Stimulated activated CD4-positive, alpha-beta T cell treated with anti-CD3 and anti-CD28 coated beads, Interleukin-15, amount 100 ng/mL, for 1 hour (primary cell): ENCODE measurements at places on chromosomes 6 and 20.
A peak's percentile ranks its signal among the peaks of the same experiment; 100 is the strongest.

GRCh38 chr6:161210857-161211256 lies 63.0 kb downstream of the AGPAT4 start:
- DNase-seq = no peak

GRCh38 chr6:2231438-2231837 lies 14.0 kb downstream of the GMDS start:
- no peak for DNase-seq

GRCh38 chr6:95569560-95569959 lies 7.8 kb upstream of the MANEA start:
- DNase-seq = no peak

DNA sequence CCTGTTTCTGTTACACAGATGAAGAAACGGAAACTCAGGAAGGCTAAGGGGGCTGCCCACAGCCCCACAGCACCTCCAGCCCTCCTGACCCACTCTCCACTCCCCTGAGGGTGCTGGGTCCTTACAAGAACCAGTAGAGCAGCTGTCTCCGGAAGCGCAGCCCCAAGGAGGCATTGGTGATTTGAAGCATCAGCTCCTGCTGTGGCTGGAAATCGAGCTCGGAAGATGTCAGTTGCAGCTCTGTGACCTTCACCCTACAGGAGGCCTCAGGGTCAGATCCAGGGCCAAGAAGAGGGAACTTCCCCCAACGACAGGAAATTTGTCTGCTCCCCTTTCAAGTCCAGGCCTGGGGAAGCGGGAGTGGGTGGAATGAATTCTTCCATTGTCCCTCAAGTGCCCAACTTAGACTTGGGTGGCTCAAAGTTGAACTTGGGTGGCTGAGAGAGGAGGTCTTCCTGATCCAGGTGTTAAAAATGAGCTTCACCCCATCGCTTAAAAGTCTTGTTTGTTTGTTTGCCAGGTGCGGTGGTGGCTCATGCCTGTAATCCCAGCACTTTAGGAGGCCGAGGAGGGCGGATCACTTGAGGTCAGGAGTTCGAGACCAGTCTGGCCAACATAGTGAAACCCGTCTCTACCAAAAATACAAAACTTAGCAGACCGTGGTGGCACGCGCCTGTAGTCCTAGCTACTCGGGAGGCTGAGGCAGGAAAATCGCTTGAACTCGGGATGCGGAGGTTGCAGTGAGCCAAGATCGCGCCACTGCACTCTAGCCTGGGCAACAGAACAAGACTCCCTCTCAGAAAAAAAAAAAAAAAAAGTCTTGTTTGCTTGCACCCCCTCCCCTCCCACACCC lies 1.9 kb downstream of the PLTP start:
- no peak for DNase-seq

GRCh38 chr20:430091-430999 lies 22.2 kb downstream of the RBCK1 start:
- DNase-seq = no peak

DNA sequence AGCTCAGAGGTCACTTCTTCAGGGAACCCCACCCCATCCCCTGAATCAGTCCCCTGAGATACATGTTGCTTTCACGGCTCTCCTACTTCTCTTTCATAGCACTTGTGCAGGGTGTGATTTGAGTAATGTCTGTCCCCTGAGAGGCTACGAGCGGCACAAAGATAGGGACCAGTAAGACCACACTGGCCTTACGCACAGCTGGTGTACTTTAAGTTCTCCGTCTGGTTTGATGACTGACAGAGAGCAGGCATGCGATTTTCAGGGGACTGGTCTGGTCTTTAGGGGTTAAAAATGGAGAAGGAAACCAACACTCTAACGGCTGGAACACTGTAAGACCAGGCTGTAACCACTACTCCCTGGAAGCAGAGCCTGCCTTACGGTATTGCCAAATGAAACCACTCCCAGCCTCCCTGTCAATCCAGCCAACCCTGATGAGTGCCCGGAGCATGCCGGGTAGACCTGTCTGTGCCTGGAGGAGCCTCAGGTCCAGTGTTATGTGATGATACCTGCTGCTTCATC lies 47.1 kb downstream of the ELMO2 start:
- no peak for DNase-seq

DNA sequence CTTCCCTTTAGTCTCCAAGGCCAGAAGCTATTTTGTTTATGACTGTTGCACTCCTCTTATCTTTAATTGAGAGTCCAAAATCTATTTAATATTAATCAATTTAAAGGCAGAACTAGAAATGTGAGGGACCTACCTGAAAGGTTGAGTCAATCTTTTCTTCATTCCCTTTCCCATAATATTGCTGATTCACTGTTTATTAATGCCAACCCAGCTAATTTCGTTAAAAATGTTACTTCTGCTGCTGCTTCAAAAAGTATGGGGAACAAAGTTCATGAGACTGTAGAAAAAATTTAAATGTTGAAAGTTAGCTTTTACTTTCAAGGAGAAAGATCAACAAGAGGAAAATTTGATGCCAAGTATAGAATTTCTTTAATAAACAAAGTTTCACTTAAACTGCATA lies 365.3 kb downstream of the TENT5A start:
- no peak for DNase-seq

- no peak for DNase-seq
Measured at GRCh38 chr6:36118550-36119107, 11.7 kb upstream of the MAPK13 start.

GRCh38 chr20:63576311-63576710 lies 2.3 kb upstream of the HELZ2 start:
- DNase-seq = no peak

GRCh38 chr6:8215631-8216030 lies 113.3 kb upstream of the EEF1E1 start:
- no peak for DNase-seq

DNA sequence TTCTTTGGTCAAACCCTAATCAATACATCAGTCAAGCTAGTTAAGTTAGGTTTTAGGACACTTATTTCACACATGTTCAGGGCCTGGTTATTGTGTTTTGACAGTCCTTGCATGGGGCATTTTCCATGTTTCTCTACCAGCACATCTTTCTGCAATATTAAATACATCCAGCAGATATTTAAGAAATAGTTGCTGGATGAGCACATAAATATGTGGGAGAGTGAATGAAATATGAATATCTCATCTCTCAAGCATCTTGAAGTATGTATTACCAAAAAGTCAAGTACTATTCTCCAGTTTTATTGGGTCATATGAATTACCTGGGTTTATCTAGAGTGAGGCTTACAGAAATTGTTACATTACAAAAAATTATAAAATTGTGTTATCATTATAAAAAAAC lies 621.9 kb upstream of the GJE1 start:
- no peak for DNase-seq

GRCh38 chr6:43221046-43221972 lies 8.0 kb downstream of the DNPH1 start:
- DNase-seq = no peak

- DNase-seq = no peak
Measured at GRCh38 chr6:91534614-91535013, 947.7 kb upstream of the MAP3K7 start.

DNA sequence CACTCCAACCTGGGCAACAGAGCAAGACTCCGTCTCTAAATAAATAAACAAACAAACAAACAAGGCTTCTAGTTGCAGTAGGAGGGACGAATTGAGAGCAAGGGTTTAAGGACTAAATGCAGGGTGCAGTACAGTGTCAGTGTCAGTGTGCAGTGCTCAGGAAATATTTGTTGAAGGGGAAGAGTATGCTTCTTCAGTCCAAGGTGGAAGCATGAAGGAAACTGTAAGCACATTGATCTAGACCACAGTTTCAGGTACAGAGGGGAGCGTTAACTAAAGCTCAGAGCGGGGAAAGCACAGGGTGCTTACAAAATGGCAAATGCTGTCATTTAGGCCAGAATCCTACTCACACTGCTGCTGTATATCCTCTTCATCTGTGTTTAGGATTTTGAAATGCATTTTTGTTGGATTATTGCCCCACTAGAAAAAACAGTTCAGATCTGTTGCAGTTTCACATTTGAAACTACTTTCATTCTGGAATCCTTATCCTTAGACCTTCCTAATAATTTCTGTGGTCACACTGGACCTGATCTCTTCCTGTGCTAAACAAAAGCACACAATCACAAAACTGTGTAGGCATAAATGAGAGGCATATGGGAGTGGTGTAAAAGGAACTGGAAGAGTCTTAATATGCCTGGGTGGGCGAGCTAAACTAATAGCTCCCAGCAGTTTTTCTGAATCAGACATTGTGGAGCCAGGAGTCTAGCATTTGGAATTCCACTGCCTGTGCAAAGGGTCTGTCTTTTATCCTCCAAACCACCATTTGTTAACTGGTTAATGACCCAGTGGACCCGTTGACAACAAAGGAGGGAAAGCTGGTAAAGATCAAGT lies 41.4 kb downstream of the CBFA2T2 start:
- no peak for DNase-seq

DNA sequence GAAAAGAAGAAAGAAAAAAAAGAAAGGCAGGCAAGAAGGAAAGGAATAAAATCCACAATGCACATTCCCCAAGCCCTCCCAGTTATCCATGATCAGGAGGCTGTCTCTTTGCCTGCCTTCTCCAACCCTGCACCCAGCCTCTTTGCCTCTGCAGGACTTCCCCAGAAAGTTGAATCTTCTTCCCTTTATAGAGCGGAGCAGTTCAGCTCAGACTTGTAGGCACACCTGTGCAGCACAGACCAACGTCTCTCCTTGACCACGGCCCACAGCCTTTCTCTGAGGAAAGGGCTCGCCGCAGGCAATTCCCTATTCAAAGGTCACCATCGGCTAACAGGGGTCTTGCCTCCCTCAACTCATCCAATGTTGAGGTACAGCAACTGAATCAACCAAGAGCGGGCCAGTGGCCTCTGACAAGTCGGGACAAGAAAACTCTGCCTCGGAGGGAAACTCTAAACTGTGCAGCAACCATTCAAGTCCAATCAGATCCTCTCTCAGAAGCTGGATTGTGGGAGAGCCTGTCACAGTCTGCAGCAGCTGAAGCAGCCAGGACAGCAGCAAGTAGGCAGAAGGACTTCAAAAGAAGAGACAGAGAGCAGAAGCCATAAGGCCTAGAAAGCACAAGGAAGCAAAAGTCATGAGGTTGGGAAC lies 529.2 kb upstream of the JARID2 start:
- no peak for DNase-seq

DNA sequence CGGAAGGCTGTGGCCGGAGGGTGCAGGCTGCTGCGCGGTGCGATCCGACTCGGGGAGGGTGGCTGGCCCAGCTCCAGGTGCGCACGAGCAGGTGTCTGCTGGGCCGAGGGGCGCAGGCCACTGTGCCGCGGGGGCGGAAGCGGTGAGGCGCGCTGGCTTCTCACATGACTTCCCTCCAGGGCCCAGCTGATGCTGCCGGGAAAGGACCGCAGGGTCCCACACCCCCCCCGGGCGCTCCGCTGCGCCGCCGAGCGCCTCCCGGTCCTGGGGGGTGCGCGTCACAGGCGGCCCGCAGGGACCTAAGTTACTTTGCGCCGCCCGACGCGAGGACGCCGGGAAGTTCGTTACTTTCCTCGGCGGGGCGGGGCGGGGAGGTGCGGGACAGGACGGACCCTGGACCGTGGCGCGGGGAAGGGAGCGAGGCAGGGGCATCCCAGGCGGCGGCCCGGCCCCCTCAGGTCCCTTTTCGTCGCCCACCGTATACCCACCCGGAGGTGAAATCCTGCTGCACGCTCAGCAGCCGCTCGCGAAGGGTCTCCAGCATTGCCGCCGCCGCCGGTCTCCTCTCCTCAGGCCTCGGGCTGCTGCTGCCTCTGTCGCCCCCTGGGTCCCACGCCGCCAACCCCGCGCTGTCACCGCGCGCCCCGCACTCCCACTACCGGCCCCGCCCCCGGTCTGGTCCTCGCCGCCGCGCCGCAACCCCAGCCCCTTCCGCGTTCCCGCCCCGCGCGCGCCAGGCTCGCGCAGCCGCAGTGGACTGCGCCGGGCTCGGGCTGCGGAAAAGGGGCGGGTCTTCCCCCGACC lies at the start of gene DTNBP1:
DTNBP1 (minus strand) TSS at position 703 of the 804 bp plus-strand sequence; CDS start at position 544, 159 bp downstream.
- DNase-seq = peak; percentile 77

DNA sequence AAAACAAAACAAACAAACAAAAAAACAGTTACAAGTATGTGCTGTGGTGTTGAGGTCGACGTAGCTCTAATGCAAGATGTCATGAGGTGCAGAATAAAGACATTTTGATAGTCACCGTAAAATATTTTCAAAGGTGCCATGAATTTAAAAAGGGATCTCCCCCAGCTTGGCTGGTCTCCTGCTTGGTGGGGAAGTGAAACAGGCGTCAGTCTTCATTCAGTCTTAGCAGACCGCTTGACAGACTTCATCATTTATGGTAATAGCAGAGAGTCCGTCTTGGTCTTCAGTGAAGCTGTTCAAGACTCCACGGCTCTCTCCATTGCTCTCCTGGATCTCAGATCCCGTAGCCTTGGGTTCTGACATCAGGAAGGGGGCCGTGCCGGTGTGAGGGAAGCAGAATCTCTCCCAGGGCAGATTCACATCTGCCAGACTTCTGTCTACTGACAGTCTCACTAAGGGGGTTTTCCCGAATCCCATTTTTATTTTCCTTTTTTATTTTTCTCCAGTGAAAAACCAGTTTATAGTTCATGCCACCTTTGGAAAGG lies 1.6 kb downstream of the SLC24A3 start:
- DNase-seq = no peak

DNA sequence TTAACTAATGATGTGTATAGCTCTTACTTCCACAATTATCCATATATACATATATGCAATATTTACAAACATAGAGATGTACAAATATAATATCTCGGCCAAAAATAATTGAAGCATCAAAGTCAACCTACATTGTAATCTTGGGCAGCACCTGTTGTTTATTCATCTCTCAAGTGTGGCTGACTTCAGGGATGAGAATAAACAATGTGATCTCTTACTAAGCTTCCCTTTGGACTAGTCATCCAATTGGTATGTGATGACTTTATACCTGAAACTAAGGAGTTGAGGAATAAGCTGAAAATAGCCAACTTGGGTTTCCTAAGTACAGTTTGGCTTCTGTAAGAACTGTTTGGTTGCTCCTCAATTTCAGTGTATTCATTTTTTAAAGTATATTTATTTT lies 256.6 kb downstream of the KHDC1L start:
- no peak for DNase-seq

- peak; percentile 49 for DNase-seq
Measured at GRCh38 chr20:815914-816606, 17.5 kb upstream of the FAM110A start.

DNA sequence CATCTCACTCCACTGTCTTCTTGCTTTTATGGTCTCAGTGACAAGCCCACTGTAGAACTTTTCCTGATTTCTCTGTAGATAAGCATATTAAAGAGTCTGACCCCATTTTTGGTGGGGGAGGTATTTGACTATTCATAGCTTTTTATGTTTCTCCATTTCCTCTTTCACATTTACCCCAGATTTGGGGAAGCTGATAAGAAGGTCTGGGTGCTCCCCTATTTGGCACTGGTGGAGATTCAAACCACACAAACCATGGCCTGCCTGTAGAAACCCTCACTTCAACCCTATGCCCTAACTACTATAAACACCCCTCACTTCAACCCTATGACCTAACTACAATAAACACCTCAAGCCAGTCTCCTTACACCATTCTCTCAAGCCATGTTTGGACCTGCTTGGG lies 196.2 kb upstream of the SYNDIG1 start:
- no peak for DNase-seq

GRCh38 chr6:11380969-11381744 lies 148.7 kb upstream of the NEDD9 start:
- no peak for DNase-seq

GRCh38 chr6:43269273-43270007 lies 26.2 kb downstream of the TTBK1 start:
- DNase-seq = peak; percentile 30

- no peak for DNase-seq
Measured at GRCh38 chr6:55652429-55652828, 73.4 kb upstream of the HMGCLL1 start.
